Motor neuron (in vitro differentiated cells): ENCODE measurements at places on chromosomes 2 and 18.

- no peak for ATAC-seq
These were observed 2.6 kb downstream of the PMAIP1 start for GRCh38 chr18:59902131-59902992.

- ATAC-seq, result no peak
These were observed 105.7 kb downstream of the CDH2 start for GRCh38 chr18:28071199-28071598.

- no peak for ATAC-seq
These were observed 20.8 kb downstream of the EIF2AK3 start for GRCh38 chr2:88606371-88607030.

- no peak for ATAC-seq
These were observed 38.0 kb downstream of the CFAP210 start for GRCh38 chr2:169656164-169656563.

- no peak for ATAC-seq
These were observed 52.0 kb downstream of the RASGRP3 start for GRCh38 chr2:33528441-33528950.

DNA sequence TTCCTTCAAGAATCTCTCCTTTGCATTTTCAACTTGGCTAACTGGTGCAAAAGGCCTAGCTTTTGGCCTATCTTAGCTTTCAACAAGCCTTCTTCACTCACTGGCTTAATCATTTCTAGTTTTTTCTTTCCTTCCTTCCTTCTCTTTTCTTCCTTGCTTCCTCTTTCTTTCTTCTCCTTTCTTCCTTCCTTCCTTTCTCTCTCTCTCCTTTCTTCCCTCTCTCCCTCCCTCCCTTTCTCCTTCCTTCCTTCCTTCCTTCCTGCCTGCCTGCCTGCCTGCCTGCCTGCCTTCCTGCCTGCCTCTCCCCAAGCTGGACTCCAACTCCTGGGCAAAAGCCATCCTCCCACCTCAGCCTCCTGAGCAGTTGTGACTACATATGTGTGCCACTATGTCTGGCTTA is 176.2 kb upstream of the APCDD1 start:
- ATAC-seq, result no peak

- no peak for ATAC-seq
These were observed 159.2 kb downstream of the RAPGEF4 start for GRCh38 chr2:172894689-172895387.

- peak; percentile 91 for ATAC-seq
These were observed at the start of gene ITPRID2 for GRCh38 chr2:181891258-181891965. Gene ITPRID2, plus strand, starts transcription at chr2:181891730. Its CDS starts 337 bp downstream, at chr2:181892067.

- ATAC-seq, result no peak
These were observed 8.5 kb downstream of the STEAP3 start for GRCh38 chr2:119231975-119232665.

GRCh38 chr2:51624995-51625394 is 593.1 kb upstream of the NRXN1 start:
- ATAC-seq, result no peak

GRCh38 chr2:65402780-65403528 is 29.4 kb downstream of the SPRED2 start:
- ATAC-seq, result no peak

GRCh38 chr2:200100027-200100426 is 144.6 kb downstream of the MAIP1 start:
- no peak for ATAC-seq

DNA sequence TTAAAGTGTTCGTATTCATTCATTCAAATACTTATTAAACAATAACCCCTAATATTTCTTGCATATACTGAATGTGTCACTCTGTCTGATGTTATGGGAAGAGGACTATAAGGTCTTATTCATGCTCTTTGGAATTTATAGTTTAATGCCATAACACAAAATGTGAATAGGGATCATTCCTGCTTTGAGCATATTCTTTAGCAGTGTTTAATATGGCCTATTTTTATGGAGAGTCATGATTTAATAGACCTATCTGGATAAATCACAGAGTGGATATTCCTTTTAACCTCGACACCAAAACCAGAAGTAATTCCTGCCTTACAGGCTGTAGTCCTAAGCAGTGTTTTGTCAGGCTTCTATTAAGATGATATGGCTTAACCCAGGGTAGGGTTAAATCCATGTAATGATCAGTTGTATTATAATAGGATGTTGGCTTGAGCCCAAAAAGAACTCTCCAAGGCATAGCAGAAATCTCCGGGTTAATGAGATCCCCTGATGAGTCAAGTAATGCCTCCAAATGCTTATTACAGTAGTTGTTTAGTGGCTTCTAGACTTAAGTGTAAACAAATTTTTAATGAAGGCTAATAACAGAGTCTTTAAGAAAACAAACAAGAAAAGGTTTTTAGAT is 54.3 kb downstream of the GULP1 start:
- ATAC-seq, result no peak

GRCh38 chr2:165561516-165561915 is 92.0 kb downstream of the CSRNP3 start:
- ATAC-seq, result no peak

DNA sequence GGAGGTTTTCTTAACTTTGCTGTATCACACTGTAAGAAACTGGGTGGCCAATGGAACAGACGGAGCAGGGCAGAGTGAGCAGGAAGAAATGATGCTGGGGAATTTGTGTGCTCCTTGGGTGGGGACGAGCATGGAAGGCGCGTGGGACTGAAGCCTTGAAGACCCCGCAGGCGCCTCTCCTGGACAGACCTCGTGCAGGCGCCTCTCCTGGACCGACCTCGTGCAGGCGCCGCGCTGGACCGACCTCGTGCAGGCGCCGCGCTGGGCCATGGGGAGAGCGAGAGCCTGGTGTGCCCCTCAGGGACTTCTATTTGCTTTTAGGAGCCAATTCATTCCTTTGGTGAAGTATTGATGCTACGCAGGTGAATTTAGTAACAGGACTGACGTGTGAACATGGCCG is 8.9 kb downstream of the TPO start:
- no peak for ATAC-seq

GRCh38 chr2:25310965-25311864 is 30.5 kb downstream of the DNMT3A start:
- peak; percentile 3 for ATAC-seq

GRCh38 chr2:176158186-176158591 is 1.1 kb downstream of the HOXD3 start:
- no peak for ATAC-seq

GRCh38 chr2:30266051-30266621 is 34.8 kb downstream of the LBH start:
- ATAC-seq, result no peak

- ATAC-seq, result no peak
These were observed 142.7 kb downstream of the ADCYAP1 start for GRCh38 chr18:1047406-1047805.

DNA sequence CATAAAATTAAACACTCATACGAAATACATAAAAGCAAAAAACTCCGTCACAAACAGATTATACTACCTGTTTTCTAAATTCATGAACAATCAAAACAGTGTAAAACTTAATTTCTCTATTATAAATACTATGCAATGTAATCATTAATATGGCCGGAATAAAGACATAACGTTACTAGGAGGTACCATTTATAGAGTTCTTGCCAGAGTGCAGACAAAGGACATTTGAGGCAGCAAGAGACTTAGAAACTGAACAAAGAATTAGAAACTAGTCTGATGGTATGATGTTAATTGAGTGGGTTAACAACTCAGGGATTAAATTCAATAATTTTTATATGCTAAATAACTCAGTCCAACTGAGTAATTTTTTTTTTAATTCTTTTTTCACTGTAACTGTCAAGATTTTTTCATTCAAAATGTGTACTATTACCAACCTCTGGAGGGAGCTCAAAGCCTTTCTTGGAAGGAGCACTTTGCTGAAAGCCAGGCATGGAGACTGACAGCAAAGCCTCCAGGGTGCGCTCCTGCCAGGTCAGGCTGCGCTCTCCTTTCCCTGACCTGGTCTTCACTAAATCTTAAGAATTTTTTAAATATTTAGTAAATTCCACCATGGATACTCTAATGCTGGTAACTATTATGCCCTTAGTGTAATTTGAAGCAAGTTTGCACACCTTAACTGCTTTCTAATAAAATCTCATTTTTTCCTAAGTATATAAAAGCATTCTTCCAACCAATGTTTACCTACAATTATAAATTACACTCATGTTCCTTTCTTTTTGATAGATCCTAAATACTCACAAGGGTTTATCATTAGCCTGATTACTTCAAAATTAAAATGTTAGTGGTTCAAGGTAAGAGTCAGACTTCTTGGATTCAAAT is 34.1 kb downstream of the WDR35 start:
- ATAC-seq, result peak; percentile 83

DNA sequence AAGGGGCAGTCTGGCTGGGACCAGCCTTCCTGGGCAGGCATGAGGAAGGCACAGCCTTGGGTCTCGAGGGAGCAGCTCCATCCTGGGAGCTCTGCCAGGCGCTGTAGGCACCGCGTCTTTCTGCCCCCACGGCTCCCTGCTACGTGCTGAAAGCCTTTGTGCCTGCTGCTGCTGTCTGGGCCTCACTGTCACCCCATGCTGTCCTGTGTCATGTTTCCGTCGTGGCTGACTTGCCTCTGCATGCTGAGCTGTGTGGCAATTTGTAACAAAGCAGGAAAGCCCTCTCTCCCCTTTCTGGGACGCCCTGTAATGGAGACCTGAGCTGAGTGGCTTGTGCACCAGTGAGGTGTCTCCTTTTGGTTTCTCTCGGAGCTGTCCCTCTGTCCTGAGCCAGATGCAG is 152.5 kb downstream of the TSN start:
- ATAC-seq, result no peak

- ATAC-seq, result no peak
These were observed 23.8 kb upstream of the DNER start for GRCh38 chr2:229738024-229738625.

DNA sequence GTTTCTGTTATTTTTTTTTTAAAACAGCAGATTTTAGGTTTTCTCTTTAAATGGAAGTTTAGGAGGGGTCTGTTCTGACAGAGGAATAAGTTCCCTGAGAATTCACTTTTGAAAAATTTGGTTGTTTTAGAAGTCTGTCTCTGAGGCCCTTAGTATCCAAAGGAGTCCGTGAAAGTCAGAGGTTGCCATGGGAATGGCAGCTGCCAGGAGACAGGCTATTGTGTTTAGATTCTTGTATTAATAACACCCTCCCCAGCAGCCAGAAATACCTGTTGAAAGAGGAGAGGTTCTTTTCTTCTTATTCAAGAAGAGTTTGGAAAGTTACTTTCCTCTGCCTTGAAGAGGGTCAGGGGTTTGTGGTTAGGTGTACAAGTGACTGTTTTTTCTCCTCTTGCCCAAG is 29.5 kb downstream of the TNP1 start:
- peak; percentile 42 for ATAC-seq

- ATAC-seq, result no peak
These were observed 72.4 kb upstream of the ATP5MC3 start for GRCh38 chr2:175253871-175254270.

- ATAC-seq, result no peak
These were observed 2.1 kb downstream of the RNF149 start for GRCh38 chr2:101306410-101306809.

- ATAC-seq, result no peak
These were observed 4.1 kb upstream of the STAT1 start for GRCh38 chr2:191018048-191018447.

DNA sequence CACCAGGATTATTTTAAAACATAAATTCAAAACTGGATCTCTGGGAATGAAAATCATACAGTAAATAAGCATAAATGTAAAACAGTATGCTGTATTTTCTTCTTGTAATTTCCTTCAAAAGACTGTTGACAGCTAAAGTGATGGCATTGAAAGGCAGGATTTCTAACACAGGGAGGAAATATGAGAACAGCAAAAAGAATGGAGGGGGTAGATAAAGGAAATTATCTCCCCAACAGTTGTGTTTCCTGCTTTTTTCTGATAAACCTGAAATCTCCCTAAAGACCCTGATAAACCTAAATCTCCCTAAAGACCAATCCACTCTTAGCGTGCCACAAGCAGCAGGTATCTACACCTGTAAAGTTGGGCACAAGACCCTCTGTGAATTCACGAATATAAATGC is 50.8 kb downstream of the PIAS2 start:
- ATAC-seq, result peak; percentile 77

DNA sequence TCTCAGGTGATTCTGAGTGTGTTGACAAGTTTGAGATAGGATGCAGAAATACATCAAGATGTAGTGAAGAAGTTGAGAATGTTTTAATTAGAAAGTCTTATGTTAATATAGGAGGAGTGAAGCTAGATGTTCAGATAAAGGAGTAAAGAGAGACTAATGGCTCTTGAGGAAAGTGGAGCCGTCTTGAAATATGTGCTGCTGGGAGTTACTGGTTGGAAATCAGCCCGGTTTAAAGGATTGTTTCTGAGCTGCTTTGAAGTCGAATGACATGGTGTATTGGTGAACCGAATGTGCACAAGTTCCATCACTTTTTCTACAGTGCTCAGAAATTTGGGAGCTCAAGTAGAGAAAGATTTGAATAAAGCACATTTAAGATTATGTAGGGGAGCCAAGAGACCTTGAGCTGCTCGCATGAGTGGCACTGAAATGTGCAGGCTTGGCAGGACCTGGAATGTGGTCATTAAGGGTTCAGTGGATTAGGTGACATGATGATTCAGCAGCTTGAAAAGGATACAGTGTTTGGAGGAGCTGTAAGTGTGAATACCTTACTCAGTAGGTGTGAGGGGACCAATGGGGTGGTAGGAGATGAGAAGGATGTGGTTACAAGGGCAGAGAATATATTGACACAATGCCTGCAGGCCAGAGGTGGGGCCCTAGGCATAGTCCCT is 68.6 kb downstream of the CAB39 start:
- peak; percentile 26 for ATAC-seq

DNA sequence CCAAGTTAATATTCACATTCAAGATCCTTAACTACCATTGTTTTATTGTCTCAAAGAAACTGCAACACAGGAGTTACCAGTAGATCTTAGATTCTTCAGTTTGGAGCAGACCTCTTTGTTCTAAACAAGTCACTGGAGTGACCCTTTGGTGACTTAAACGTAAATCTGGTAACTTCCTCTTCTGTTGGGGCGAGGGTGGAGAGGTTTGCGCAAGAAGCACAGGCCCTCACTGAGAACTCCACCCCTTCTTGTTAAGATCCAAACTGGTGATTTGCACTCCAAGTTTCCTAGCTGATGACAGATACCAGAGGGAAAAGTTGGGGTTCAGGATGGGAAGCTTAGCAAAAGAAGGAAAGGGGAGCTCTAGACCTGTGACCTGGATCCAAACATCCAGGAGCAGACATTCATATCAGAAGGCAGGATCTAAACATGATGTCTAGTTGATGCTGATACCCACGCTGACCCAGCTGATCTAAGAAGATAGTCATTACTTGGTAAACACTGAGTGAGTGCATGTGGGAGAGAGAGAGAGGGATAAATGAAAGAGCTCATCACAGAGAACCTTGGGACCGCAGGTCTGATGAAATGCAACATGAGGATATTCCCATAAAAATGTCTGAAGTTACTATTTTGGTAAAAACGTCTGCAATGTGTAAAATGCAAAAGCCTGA is 256.0 kb downstream of the CDH20 start:
- no peak for ATAC-seq

GRCh38 chr2:38668779-38669479 is 3.0 kb downstream of the GALM start:
- ATAC-seq, result no peak

DNA sequence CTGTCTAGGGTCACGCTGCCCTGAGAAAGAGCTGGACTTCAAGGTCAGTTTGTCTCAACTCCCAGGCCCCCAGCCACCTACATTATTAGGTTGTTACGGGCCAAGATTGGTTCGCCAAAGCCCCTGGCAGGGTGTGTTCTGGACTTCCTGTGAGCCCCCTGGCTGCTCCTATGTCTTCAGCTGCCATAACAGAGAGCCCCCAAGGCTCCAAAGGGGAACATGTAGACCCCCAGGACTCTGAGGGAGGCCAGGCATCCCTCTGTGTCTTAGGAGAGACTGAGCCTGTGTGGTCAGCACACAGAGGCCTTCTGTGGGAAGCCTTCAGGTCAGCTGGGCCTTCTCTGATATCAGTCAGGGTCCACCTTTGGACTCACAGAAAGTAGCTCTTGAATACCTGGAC is 58.3 kb downstream of the INHBB start:
- no peak for ATAC-seq

GRCh38 chr2:150232321-150232720 is 255.1 kb downstream of the RND3 start:
- ATAC-seq, result no peak
